ENCODE measurements at places on chromosomes 12 and 14.

- no peak for DNase-seq
These were observed 483.7 kb downstream of the FLRT2 start for GRCh38 chr14:86013641-86014040.

DNA sequence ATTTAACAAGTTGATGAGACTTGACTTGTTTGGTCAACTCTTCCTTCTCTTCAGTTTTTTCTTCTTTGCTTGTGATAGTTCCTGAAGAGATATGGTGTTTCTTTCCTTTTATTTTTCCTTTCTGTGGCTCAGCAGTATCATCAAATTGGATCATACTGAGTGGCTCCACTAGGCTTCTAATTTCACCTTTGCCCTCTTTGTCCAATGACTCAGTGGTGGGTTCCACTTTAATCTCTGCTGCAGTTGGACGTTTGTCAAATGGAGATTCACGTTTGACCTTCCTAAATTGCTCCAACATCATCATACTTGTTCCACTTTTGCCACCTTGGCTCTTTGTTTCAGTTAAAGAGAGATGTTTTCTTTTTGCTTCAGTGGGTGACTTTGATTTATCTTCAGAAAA, 41.5 kb downstream of the FAM186A start:
- no peak for DNase-seq

- DNase-seq = no peak
These were observed 692 bp upstream of the COX14 start for GRCh38 chr12:50111395-50111692.

DNA sequence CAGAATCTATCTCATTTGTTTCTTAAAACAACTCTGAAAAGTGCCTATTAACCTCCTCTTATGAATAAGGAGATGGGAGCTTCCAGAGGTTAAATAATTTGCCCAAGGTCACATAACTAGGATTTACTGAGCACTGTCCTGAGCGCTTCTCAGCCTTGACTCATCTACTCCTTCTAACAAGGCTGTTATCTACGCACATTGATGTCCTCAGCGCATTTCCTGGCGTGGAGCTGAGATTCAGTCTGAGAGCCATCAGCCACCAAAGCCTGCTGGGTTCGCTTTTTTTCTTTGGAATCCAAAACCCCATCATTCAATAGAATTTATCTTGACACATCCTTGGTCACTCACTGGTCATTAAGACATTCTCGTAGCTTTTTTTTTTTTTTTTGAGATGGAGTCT, 29.3 kb downstream of the AK7 start:
- no peak for DNase-seq

DNA sequence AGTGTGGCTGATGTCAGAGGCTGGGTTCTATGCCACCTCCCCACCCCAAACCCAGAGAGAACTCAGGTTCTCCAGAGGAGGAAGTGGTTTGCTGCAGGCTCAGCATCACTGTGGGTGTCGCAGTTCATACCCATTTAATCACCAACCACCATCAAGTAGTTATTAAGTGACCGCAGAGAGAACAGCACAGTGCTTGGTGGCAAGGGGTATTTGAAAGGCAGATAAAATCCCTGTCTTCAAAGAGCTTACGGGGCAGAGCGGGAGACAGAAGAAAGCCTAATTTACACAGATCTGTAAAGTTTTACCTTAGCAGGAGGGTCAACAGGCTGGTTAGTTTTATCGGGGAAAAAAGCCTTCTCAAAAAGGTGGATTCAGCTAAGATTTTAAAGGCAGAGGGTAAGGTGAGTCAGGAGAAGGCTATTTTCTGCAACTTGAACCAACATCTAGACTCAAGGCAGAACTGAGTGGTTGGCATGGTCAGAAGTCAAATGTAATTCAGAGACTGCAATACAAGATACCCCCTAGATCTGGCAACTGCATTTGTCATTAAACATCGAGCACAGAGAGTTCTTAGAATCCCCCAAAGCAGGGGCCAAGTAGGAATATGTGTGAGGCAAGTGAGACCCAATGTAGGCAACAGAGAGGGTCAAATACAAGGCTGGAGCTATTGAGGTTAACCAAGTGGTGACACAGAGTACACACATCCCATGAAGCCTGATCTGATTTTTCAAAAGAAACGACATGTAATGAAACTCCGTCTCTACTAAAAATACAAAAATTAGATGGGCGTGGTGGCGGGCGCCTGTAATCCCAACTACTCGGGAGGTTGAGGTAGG, 13.2 kb downstream of the PXN start:
- no peak for DNase-seq

GRCh38 chr12:117114784-117115183, 15.6 kb upstream of the TESC start:
- peak; percentile 38 for DNase-seq

- DNase-seq = no peak
These were observed 335.7 kb downstream of the FOXG1 start for GRCh38 chr14:29102266-29102665.

- DNase-seq = no peak
These were observed 352.2 kb downstream of the AACS start for GRCh38 chr12:125417446-125417845.

DNA sequence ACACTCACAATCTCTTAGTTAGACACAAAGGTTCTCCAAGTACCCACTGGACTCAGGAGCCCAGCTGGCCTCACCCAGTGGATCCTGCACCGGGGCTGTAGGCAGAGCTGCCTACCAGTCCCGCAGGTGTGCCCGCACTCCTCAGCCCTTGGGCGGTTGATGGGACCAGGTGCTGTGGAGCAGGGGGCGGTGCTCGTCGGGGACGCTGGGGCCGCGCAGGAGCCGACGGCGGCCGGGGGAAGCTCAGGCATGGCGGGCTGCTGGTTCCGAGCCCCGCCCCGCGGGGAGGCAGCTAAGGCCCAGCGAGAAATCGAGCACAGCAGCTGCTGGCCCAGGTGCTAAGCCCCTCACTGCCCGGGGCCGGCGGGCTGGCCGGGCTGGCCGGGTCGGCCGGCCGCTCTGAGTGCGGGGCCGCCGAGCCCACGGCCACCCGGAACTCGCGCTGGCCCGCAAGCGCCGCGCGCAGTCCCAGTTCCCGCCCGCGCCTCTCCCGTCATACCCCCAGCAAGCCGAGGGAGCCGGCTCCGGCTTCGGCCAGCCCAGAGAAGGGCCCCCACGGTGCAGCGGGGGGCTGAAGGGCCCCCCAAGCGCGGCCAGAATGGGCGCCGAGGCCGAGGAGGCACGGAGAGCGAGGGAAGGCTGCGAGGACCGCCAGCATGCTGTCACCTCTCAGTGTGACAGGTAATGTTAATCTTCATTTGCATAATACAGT, 506.8 kb downstream of the LRFN5 start:
- DNase-seq = no peak

GRCh38 chr12:96810057-96810456, 97.0 kb upstream of the NEDD1 start:
- DNase-seq = peak; percentile 38

- no peak for DNase-seq
These were observed 98.7 kb downstream of the WIF1 start for GRCh38 chr12:65022421-65022820.

DNA sequence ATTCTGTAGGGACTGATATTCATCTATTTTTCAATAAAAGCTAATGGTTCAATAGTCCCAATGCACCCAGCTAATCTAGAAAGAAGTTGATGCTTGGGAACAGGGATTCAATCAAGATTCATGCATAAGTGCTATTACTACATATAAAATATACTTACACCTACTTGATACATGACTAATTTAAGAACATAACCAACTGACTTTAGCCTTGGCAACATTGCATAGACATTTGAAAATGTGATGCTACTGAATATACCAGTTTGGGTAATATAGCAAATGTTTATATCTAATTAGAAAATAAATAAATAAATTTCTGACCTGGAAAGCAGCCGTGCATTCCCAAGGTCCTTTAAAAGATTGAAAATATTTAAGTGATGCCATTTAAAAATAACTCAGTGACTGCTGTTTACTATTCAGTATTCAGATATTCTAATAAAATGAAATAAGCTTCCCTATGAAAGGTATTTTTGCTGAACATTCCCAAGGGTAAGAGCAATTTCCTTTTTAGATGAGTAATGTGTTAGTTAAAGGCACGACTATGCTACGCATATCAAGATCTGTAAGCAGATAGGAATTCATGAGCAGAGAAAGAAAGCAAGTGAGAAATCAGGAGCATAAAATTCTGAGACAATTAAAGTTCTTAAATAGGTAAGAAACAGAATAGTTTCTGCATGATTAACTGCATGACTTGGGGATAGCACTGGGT, 160.6 kb upstream of the SYT1 start:
- no peak for DNase-seq

DNA sequence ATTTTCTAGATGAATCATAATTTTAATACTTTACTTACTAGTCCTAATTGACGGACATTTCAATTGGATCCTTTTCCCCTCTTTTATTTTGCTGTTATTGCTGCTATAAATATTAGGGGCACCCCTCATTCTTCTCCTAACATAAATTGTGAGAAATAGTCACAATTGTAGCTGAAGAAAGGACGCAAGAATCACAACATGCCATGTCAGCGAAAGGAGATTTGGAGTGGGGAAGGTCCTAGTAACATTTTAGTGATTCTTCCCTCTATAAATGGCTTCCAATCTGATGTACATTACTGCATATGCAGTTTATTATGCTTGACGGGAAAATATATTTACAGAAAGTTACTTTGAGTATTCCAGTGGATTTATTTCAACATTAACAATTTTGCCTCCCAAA, 7.7 kb upstream of the PLEKHH1 start:
- DNase-seq = no peak

- no peak for DNase-seq
These were observed 1117.5 kb downstream of the AACS start for GRCh38 chr12:126182619-126183236.

DNA sequence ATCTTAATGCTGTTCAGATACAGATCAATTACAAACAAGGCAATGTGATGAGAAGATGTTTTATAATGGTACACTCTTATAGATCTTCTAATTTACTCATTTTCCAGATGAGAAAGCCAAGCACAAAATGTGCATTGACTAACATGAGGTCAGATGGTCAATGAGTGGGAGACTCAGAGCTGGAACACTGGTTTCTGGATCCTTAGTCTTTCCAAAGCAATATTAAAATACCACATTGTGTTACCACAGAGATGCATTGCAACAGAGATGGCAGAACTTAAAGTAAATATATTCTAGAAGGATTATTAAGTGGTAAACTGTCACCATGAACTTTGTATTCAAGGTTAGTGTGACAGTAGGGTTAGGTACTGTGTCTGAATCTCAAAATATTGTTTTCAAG, 113.6 kb downstream of the SLC15A5 start:
- DNase-seq = no peak

DNA sequence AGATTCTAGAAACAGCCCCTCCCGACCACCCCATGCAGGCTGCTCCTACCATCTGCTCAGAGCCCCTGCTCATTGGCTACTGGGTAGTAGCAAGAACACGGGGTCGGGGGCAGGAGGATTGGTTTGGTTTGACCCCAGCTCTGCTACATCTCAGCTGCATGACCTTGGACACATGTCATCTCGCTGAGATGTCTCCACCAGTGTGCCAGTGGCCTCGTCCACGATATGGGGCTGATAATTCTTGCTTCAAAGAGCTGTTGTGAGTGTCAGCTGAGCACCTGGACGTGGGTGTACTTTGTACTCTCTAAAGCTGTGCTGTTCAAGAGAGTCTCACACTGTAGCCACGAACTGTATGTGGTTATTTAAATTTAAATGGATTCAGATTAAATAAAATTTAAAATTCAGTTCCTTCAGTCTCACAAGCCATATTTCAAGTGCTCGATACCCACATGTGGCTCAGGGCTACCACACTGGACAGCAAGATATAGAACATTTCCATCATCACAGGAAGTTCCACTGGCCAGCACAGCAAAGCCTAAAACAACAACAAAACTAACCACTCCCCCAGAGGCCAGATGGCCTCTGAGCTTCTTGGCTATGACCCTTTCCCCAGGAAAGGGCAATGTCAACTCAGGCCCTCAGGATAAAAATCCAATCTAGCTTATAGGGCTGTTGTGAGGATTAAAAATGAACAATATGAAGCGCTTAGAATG, 18.6 kb downstream of the LTBP2 start:
- no peak for DNase-seq

- no peak for DNase-seq
These were observed 31.5 kb upstream of the GZMB start for GRCh38 chr14:24665440-24665991.

- DNase-seq = no peak
These were observed 66.4 kb upstream of the SLC38A4 start for GRCh38 chr12:46892034-46892705.

GRCh38 chr14:28121512-28122297, 644.9 kb upstream of the FOXG1 start:
- no peak for DNase-seq

DNA sequence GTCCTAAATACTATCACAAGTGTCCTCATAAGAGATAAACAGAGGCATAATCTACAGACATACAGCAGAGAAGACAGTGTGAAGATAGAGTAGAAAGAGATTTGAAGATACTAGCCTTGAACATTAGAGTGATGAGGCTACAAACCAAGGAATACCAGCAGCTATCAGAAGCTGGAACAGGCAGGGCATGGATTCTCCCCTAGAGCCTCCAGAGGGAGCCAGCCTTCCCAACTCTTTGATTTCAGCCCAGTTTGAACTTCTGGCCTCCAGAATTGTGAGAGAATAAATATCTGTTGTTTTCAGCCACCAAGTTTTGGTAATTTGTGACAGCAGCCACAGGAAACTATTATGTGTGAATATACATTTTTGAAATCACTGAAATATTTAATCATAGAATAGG, 47.2 kb downstream of the CCDC91 start:
- no peak for DNase-seq

DNA sequence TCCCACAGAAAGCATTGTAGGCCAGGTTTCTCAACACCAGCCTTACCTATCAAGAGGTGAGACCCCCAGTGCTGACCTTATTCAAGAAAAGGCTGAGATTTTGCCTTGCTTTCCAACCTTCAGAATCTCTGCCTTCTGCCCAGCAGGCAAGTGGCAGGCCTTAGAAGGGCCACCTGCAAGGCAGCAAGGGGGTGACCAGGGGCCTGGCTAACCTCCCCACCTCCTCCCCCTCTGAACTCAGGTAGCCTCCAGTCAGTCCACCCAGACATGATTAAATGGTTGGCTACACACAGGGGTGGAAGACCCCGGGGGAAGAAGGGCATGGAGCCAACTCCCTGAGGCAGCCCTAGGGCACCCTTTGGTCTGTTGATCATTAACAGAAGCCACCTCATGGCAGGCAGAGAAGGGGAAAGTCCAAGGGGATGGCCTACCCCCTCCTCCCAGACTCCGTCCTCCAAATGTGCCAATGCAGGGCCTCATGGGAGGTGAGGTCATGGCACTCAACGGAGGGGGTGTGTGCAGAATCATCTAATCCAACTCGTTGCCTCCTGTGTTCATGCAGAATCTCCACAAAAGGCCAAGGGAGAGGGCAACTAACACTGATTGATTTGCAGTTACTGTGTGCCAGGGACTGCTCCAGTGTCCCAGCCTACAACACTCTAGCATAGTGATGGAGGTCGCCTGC, 8.5 kb downstream of the ZFP36L1 start:
- no peak for DNase-seq

- peak; percentile 100 for DNase-seq
These were observed 4.4 kb downstream of the REM2 start for GRCh38 chr14:22887260-22887989.
